H9 (cell line): ENCODE measurements at places on chromosomes 6 and 20. TPM values are rescaled to one million over a fixed set of nuclear protein-coding genes. Genes with fewer than 3 reads are reported as not detected.

GRCh38 chr6:67897998-67898607 lies 737.0 kb upstream of the ADGRB3 start:
- H3K27me3 ChIP-seq = no peaks in the 10 kb centered on the region
- peaks cover 4% of the 10 kb centered on the region for H3K36me3 ChIP-seq
- H3K4me1 ChIP-seq = no peaks in the 10 kb centered on the region
- no peak overlapping the region for H3K27ac ChIP-seq

DNA sequence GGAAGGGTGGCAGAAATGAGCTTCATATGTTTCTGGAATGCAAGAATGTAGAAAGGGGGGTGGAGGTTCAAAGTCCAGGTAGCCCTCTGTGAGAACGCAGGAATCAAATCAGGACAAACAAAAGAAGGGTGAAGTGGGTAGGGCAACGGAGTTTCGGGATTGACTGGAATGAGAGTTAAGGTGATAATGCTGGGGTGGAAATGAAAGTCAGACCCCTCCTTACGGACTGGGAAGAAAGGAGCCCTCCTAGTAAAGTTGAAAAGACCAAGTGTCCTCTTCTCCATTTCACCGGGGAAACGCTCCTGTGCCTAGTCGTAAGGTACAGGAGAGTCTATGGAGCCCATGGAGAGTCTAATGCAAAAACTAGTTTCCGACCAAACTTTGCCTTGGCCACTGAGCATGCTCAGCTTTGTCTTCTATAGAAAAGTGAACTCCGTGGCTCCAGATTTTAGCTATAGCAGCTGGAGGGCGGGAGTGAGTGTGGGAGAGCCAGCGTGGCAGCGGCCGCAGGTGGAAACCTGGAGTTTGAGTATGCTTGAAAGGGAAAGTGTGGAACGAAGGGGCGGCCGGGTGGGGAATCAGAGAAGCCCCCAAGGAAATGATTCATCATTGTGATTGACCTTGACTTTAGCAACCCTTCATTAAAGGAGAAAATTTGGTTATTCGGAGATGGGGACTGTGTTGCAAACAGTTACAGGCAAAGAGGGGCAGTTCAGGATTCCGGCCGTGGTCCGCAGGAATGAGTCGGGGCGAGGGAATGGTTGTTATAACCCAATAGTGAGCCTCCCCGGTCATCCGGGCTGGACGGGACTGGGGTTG lies 1.3 kb upstream of the LRRC1 start:
- H3K27ac ChIP-seq = no peak overlapping the region
- H3K27me3 ChIP-seq = no peaks in the 10 kb centered on the region; the same call in 1 of the 2 replicates

PRDM13 gene
- total RNA-seq = 0.15 TPM in 1 of 2 replicates, not detected in the other

- DNase-seq = peak; percentile 77
- no peaks in the 10 kb centered on the region for H3K27me3 ChIP-seq
- no peak overlapping the region for H3K4me3 ChIP-seq
- H3K27ac ChIP-seq = no peak overlapping the region
- no peaks in the 10 kb centered on the region for H3K4me1 ChIP-seq
- H3K36me3 ChIP-seq = no peaks in the 10 kb centered on the region
These were observed 13.4 kb upstream of the GMNN start for GRCh38 chr6:24761193-24761835.

- no peak for DNase-seq
- H3K36me3 ChIP-seq = peaks cover 6% of the 10 kb centered on the region; the same call in 2 of the 3 replicates
- no peaks in the 10 kb centered on the region for H3K27me3 ChIP-seq
- H3K4me3 ChIP-seq = no peak overlapping the region
- no peaks in the 10 kb centered on the region for H3K4me1 ChIP-seq
These were observed 206.5 kb upstream of the BTBD3 start for GRCh38 chr20:11711214-11711613.

GRM4 gene
- 5.3 and 5.6 TPM in 2 replicates for total RNA-seq

PSORS1C2 gene
- 0.31 and 0.33 TPM in 2 replicates for total RNA-seq

OR2B6 gene
- total RNA-seq = not detected in 2 replicates

- H3K27ac ChIP-seq = no peak overlapping the region
- no peak overlapping the region for H3K4me3 ChIP-seq
- no peaks in the 10 kb centered on the region; the same call in 1 of the 2 replicates for H3K4me1 ChIP-seq
- no peak for DNase-seq
- H3K27me3 ChIP-seq = no peaks in the 10 kb centered on the region
- no peaks in the 10 kb centered on the region for H3K36me3 ChIP-seq
These were observed 335.0 kb upstream of the KCNQ5 start for GRCh38 chr6:72286911-72287311.

GRCh38 chr20:19821606-19822005 lies 63.5 kb downstream of the RIN2 start:
- H3K4me3 ChIP-seq = no peak overlapping the region
- DNase-seq = no peak
- H3K4me1 ChIP-seq = no peaks in the 10 kb centered on the region; the same call in 1 of the 2 replicates
- H3K36me3 ChIP-seq = no peaks in the 10 kb centered on the region

STMN3 gene
- 54.0 and 58.4 TPM in 2 replicates for total RNA-seq

DNA sequence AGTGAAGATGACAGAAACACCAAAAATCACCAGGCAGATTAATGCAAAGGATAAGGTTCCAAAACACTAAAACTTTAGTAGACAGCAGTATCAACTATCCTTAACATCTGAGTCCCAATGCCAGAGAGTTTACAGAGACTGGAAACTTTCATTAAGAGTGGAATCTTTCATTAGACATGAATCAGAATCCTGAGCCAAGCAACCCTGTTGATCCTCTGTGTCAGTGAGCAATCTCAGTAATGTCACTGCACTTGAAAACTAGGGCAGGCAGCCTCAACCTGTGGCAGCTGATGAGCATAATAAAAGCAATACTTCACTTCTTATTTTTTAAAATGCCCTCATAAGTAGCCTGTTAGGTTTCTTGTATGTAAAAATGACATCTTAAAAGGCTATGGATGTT lies 252.8 kb upstream of the PLN start:
- no peak for DNase-seq
- no peak overlapping the region for H3K27ac ChIP-seq
- H3K27me3 ChIP-seq = no peaks in the 10 kb centered on the region
- H3K4me3 ChIP-seq = no peak overlapping the region

TAAR9 gene
- total RNA-seq = not detected in 2 replicates
